ENCODE measurements at places on chromosomes 1 and 21.
A peak's percentile ranks its signal among the peaks of the same experiment; 100 is the strongest.

DNA sequence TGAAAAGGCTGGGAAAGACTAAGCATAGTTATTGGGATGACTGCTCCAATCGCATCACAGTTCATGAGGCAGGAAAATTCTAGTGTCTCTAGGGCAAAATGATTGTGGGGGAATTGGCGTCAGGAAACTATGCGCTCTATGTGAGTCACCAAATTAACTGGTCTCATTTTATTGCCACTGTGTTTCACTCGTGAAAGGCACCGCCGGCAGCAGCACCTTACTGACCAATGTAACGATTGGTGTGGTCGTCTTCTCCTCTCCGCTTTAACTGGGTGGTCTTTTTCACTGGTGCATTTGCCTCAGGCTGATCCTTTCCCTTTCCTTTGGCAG lies 83.5 kb downstream of the SPAG17 start:
- DNase-seq: no peak

- no peak for DNase-seq
These were observed 12.8 kb downstream of the GCSAML start for GRCh38 chr1:247561711-247562110.

DNA sequence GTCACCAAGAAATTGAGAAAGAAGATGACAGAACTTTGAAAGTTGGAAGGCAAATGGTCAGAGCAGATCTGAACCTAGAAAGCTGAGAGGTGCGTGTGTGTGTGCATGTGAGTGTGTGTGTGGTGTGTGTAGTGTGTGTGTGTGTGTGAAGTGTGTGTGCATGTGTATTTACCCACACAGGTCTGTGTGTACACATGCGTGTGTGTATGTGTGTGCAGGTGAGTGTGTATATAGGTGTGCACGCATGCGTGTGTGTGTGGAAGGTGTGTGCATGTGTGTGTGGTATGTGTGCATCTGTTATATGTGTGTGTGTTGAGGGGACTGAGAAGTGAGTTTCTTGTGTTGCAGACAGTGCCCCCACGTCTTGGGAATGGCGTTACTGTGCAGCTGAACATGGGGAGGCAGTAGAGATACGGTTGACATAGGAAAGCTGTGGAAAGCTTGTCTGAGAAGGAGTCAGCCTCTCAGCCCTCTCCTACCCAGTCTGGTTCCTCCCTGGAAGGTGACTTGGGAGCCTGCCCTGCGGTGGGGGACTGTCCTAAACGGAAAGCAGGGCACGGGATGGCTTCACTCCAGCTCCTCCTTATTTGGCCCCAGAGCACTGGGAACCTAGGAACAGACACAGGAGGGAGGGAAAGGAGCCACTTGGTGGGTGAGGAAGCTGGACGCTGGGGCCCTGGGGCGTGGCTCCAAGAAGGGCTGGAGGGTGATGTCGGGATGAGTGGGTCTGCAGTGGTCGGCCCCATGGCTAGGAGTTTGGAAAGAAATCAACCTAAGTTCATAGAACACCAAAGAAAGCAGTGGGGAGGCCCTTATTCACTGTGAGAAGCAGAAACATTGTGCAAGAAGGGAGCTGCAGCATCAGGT lies 97.2 kb downstream of the PCBP3 start:
- no peak for DNase-seq

- no peak for DNase-seq
These were observed 25.8 kb upstream of the TRIM45 start for GRCh38 chr1:117147341-117147831.

GRCh38 chr1:199089393-199090122 lies 450.7 kb downstream of the PTPRC start:
- DNase-seq: peak; percentile 11

DNA sequence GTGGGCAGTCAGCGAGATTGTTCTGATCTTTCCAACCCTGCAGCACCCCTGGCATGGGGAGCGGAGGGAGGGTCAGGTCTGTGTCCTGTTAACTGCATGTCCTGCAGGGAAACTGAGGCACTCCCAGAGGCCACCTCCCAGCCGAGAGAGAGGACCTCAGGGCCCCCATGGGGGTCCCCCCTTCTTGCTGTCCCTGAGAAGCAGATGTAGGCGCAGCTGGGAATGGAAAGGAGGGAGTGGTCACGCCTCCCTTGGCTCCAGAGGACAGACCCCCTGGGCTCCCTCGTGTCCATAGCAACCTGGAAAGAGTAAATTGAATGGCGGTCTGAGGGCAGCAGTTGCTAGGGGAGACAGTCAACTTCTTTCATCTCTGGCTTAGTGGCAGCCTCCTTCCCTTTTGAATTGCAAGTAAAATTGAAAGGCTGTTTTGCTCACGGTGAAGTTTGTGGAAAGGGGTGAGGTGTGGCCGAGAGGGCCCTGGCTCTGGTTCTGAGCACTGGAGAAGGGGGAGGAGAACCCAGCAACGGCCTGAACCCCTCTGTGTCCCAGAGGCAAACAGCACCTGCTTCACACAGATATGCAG lies 4.9 kb downstream of the CROCC start:
- DNase-seq: no peak

GRCh38 chr21:22728091-22728490 lies 1729.9 kb downstream of the NCAM2 start:
- DNase-seq: no peak

GRCh38 chr1:9721606-9722377 lies 70.3 kb downstream of the PIK3CD start:
- DNase-seq: peak; percentile 70

- DNase-seq: no peak
These were observed 11.3 kb downstream of the NCSTN start for GRCh38 chr1:160354388-160354985.

DNA sequence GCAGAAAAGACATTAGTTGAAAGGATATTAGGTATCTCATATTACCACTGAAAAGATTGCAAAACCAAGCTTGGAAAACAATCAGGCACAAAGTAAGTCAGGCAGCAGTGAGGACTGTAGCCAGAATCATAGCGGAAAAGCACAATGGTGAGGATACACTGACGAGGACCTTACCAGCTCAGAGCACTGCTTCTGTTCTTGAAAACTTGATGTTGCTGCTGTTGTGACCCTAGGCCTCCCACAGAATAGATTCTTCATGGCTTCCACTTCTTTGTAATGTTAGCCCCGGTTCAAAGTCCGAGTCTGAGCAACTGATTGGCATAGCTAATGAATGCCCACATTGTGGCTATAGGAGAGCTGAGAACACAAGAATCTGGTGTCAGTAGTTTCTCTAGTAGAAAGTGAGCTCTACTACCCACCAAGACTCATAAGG lies 45.2 kb upstream of the LRRC8C start:
- DNase-seq: no peak

- DNase-seq: no peak
These were observed 4.8 kb downstream of the ATP1A1 start for GRCh38 chr1:116377541-116378529.

DNA sequence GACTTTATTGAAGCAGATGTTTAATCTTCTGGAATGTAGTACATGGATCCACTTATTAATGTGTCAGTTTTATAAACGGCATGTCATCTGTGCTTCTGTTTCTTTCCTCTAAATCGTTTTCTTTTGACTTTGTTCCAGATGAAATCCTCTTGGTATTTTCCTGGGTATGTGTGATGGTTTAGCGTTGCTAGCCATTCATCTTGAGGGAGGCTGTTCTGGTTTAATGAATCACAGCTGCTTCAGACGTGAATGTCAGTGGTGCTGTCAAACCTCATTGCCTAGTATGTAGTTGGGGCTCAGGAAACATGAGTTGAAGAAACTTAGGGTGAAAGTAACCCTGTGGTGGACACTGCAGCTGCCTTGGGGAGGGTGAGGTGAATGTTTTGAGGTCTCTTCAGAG lies 33.2 kb downstream of the KCNK1 start:
- no peak for DNase-seq

DNA sequence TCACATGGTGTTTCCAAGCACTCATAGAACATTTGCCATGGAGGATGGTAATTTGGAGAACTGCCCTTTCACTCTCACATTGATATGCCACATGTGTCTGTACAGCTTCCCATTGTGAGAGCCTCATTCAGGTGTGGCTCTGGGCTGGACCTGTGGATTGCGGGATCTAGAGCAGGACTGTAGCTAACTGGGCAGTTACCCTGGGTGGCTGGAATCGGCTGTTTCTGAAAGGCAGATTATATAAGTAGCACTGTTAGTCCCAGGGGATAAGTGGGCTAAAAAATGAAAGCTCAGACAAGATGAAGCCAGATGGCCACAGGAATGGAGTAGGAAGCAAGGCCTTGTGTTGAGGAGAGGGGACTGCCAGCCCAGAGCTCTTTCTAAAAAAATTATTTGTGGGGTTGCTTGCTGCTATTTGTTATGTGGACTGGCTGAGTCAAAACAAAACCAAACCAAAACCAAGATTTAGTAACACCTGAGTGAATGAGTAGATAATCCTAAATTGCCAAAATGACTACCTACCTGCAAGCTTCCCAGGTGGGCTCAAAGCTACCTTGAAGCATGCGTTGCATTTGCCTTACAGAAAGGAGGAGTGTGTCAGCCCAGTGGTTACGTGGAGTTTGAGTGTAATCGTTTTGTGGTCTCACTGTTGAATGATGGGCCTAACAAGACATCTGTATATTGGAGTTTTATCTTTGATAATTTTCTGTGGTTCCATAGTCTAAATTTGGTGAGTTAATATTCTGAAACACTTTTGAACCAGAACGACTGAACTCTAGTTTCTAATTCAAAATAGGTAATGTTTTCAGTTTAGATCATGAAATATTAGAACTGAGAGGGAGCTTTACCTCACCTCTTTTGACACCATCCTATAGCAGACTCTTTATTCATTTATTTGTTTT lies 58.0 kb downstream of the SDCCAG8 start:
- no peak for DNase-seq

- no peak for DNase-seq
These were observed 35.0 kb upstream of the RAP1GAP start for GRCh38 chr1:21704145-21704544.

- no peak for DNase-seq
These were observed 27.4 kb downstream of the ETS2 start for GRCh38 chr21:38833117-38833516.

DNA sequence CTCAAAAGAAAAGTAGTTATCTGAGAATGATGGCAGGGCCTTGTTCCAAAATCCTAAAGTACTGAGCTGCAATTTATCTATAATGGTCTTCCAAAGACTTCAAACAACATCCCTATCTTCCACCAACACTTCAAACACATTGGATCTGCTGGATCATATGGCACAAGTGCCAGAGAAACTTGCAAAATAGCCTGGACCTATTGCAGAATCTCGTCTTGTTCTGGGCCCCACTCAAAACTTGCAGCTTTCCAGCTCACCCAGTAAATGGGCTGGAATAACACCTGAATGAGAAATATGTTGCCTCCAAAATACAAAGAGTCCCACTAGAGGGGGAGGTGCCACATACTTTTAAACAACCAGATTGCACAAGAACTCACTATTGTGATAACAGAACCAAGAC lies 44.0 kb upstream of the PKN2 start:
- DNase-seq: no peak

DNA sequence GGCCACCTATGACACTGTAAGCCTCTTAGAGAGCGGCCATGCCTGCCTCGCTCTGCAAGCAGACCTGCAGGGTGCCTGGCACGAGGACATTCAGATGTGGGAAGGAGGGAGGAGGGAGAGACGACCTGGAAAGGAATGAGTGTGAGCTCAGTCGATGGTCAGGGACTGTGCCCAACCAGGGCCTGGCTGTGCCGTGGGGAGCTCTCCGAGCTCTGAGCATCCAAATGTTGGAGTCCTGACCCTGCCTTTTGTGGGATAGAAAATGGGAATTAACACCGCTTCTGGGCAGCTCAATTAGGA lies 7.3 kb downstream of the CSTB start:
- no peak for DNase-seq

GRCh38 chr1:153494976-153495535 lies 34.6 kb upstream of the S100A7 start:
- peak; percentile 60 for DNase-seq

DNA sequence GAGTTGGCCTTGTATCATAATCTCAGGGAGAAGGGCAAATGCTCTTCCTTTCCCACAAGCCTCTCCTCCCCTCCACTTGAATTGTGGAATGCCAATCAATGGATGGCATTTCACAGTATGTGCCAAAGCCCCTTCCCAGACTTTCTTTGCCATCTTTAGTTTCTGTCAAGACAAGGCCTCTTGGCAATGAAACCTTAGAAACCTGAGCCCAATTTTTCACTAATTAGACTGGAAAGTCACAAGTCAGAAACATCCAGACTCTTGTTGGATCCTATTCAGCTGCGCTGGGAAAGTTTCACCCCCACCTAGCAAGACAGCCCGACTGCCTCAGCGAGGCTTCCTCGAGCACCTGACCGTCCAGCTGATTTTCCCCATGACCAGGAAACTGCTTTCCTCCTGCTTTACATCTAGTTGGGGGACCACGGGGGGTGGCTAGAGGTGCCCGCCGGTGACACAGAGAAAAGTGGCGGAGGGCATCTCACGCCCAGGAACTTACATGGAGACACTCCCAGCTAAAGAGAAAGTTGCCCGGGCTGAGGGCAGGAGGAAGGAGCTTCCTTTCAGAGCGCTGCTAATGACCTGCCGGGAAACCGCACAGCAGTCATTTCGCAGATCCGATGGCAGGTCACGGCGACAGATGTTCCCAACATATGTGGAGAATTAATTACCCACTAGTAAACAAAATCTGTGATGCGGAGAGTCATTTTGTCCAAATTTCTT lies 302.6 kb upstream of the RRP15 start:
- DNase-seq: no peak

DNA sequence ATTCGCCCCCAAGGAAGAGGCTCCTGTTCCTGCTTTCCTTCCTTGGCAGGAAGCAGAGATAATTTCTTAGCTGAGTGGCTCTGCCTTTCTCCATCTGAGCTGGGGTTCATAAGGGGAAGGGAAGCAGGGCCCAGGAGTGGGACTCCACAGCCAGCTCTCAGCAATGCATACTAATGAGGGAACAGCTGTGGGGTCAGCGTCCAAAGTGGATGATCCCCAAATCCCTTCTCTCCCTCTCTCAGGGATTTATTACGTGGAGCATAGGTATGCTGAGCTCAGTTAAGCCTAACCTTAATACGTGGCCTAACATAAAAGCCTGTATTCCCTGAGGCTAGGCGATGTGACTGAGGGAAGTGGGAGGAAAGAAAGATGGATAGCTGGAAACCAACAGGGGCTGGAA lies 87.3 kb upstream of the CTTNBP2NL start:
- no peak for DNase-seq

GRCh38 chr1:72462186-72462905 lies 180.0 kb upstream of the NEGR1 start:
- DNase-seq: no peak

- DNase-seq: no peak
These were observed 151.7 kb downstream of the DAB1 start for GRCh38 chr1:57272150-57272549.

DNA sequence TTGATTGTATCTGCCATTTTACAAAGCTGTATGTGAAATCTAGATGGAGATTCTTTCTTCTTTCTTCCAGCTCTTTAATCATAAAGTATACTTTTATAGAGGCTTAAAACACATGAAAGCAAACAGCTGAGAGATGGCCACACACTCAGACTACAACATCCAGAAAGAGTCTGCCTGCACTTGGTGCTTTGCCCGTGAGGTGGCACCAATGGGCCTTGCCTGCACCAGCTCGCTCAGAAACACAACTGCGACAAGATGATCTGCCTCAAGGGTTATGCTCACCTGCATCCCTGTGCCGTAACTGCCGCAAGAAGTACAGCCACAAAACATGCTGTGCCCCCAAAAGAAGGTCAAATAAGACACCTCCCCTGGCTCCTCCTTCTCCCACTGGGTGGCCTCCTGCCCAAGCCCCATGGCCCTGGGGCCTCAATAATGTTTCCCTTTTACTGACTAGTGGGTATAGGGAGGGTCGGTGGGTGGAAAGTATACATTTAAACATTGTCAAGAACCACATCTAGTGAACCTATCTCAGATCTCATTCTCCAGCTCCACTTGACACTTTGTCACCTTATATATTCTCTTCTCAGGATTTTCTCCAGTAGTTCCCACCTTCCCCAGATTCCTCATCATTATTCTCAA lies 66.7 kb upstream of the ANGPTL3 start:
- DNase-seq: no peak

- no peak for DNase-seq
These were observed 56.8 kb downstream of the PSMG1 start for GRCh38 chr21:39126486-39126806.
